ENCODE measurements at places on chromosomes 1 and 21.

DNA sequence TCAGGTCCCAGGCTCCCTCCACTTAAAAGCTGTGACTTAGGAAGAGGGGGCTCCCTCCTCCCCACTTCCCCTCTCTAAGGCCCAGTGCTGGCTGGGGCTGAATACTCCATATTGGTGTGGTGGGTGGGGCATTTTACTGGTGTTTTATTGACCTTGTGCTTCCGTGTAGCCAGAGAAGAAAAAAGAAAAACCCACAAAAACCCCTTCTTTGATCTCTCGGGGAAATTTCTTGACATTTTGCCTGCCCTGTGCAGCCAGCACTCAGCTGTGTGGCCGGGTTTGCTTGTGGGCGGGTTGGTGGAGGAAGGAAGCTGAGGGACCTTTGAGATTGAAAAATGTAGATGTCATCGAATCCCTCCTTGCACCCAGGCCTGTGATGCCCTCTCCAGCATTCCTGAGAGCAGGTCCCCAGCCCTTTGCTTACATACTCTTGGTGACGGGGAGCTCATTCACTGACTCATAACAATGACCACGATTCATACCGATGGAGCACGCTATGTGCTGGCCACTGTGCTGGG lies 24.8 kb downstream of the TNFRSF8 start:
- DNase-seq = no peak

- no peak for DNase-seq
Observed at GRCh38 chr1:205774198-205775014, 876 bp downstream of the RAB29 start.

DNA sequence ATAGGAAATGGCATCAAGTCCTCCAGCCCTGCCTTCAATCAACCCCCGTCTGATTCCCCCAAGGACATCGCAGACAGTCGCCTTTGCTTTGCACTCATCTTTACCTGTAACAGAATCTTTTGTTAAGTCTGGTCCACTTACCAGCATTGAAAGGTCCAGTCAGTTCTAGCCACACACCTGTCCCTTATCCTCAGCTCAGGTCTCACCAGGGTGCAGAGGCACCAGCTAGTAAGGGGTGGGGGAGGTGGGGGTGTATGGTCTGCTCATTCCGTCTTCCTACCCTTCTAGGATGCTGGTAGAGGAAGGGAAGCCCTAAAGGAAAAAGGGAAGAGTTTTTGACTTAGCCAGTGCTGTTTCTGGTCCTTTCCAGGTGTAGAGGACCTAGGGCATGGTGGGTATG lies 427.7 kb downstream of the MATN1 start:
- no peak for DNase-seq

- peak; percentile 22 for DNase-seq
Observed at GRCh38 chr21:23162198-23162946, 2164.2 kb downstream of the NCAM2 start.

DNA sequence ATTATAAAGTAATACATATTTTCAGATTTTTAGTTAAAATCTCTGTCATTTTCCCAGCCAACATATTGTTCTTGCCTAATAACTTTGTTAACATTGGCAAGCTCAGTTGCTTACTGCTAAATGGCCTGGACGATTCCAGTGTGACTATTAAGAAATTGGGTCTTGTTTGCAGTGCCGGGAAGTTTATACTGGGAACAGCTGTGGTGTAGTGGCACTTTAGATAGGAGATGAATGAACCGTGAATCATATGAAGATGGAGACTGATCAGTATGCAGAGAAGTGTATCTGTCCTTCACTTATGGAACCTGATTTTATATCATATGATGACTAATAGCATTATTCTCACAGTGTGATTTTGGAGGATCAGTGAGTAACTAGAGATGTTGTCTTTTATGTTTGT lies 3.3 kb downstream of the CHRM3 start:
- DNase-seq = no peak

DNA sequence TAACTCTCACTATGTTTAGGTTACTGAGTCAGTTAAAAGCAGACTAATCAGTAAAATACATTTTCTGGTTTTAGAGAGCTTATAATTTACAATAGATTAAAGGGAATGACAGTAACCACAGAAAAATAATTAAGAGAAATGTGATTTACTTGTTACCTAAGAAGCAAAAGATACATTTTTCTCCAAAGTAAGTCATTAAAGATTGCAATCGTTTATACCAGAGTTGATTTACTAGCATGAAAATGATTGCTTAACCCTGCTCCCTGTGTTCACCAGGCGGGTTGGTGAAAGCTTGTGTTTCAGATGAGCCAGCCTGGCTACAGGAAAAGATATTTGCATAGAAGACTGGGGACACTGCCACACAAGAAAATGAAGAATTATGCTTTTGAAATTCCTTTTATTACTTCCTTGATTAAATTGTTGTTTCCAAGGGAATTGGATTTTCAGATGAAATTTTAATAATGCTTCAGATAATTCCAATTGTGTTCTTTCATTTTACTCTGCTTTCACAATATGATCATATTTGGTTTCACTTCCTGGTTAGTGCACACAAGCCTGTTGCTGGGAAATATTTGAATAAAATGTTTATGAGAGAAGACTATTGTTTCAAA lies 27.9 kb downstream of the LRRC8B start:
- DNase-seq = no peak

- DNase-seq = peak; percentile 89
Observed at GRCh38 chr1:68173936-68174737, 58.2 kb downstream of the WLS start.

DNA sequence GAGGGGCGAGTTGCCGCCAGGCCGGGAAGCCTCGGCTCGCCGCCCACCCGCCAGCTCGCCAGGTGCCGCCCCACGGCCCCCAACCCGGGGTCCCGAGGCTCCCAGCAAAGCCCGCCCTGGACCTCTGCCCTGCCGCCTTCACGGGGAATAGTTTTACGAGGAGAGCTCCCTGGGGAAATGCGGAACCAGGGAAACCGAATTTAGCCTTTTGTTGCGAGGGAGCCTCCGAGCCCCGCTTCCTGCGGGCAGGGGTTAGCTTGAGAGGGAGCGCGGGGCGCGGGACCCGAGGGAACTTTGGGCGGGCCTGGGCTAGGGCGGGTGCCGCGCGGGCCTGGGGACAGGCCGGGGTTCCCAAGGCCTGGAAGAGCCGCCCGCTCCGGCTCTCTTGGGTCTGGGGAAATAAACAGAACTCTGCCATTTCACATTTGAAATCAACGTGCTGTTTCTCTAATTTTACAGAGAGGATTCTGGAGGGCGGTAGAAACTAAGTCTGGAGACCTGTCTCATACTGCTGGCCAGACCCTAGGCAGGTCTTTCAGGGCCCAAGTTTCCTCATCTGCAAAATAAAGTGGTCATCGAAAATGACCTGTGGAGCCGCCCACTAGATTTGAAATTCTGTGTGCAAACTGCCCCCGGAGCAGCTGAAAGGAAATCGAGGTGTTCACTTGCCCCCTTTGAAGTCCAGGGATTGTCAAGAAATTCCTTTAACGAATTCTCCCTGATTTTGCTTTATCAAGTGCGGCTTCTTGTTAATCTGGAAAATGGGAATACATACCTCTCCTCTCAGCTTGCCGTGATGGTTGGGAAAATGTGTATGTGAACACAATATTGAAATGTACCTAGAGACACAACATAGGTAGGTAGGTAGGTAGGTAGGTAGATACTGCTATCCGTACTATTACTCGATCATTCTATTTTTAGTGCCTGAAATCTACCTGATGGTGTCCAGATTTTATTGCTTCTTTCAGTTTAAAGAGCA lies 749 bp upstream of the GLUL start:
- DNase-seq = no peak

DNA sequence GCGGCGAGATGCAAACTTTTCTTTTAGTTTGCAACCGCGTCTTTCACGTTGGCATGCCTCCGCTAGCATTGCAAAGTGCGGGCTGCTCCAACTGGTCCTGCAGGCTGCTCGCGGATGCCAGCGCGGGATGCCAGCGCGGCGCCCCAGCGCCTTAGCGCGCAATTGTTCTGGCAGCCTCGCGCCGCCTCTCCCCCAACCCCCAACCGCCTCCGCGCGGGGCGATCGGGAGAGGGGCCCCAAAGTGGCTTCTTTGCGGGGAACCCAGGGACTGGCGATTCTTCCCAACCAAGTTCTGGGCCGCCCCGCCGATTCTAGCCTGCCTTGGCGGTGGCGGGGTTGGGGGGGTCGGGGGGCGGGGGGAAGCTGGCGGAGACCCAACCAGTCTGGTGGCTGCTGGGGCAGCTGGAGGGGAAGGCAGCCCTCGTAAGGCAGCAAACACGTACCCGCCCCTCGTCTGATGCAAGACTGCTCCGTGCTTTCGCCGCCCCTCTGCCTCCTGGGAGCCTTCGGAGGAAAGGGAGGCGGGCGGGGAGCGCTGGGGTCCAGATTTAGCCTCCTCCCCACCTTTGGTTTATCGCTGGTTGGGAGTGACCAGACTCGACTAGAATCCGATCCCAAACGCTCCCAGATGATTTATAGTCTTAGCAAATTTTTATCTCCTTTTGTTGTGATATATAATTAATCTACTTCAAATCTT lies 756 bp downstream of the PHGDH start:
- peak; percentile 52 for DNase-seq

DNA sequence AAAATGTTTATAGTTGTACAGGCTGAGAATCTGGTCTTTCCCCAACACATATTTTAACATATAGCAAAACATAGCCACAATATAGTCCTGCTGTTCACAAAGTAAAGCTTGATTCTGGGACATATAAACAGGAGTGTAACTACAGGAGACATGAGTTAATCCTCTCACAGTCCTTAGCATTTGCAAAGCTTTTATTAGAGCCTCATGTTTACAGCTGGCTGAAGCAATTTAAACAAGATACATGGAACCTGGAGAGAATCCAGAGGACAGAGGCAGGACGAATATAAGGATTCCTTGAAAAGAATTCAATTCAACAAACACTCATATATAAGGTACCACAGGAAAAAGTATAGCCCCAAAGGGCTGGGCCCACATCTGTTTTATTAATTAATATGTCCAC lies 163.4 kb downstream of the ADGRL4 start:
- DNase-seq = no peak

DNA sequence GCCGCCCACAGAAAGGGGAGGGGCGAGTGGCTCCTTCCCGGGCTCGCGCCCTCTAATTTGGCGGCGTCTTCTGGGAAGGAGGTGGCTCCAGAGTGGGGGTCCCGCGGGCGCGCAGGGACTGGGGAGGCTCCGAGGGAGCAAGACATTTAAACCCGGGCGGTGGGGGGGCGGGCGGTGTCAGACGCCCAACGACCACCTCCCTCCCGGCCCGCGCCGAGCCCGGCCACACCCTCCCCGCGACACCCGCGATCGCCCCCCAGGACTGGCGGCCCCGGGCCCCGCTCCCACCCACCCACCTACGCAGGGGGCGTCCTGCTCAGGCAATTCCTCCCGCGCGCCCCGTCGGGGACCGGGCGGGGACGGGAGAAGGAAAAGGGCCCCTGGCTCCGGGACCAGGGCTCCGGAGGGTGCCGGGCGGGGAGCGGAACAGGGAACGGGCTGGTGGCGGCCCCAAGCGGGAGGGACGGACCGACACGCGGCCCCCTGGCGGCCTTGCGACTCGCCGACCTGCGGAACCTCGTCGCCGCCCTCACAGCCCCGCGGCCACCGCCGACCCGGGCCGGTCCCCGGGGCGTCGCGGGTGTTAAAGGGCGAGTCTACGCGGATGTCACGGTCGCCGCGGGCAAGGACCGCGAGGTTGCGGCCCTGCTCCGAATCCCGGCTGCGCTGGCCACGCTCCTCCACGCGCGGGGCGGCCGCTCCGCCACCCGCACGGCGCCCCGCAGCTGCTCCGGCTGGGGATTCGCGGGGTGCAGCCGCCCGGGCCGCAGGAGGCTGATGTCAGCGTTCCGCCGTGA lies 94.0 kb upstream of the FMN2 start:
- DNase-seq = no peak

- peak; percentile 5 for DNase-seq
Observed at GRCh38 chr1:20194757-20195461, 8.6 kb upstream of the PLA2G2C start.

GRCh38 chr1:6108937-6109614 lies 63.4 kb downstream of the KCNAB2 start:
- no peak for DNase-seq

GRCh38 chr1:5771788-5772187 lies 220.4 kb downstream of the NPHP4 start:
- DNase-seq = no peak

- no peak for DNase-seq
Observed at GRCh38 chr1:17310068-17310640, 2.2 kb downstream of the PADI4 start.

DNA sequence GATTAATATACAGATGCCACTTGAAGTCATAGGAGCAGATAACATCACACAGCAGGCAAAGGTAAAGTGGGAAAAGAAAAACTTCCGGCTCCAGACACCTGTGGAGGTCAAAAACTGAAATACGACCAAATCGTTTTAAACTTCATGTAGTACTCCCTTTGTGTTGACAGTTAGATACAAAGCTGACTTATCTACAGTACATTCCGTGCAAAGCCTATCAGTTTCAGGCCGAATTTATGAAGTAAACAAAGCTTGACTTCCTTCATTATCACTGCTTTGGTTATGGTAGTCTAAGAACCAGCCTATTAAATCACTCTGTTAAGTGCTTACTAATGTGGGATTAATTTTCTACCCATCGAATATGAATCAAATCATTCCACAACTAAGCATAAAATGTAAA lies 156.3 kb downstream of the SMYD3 start:
- no peak for DNase-seq

DNA sequence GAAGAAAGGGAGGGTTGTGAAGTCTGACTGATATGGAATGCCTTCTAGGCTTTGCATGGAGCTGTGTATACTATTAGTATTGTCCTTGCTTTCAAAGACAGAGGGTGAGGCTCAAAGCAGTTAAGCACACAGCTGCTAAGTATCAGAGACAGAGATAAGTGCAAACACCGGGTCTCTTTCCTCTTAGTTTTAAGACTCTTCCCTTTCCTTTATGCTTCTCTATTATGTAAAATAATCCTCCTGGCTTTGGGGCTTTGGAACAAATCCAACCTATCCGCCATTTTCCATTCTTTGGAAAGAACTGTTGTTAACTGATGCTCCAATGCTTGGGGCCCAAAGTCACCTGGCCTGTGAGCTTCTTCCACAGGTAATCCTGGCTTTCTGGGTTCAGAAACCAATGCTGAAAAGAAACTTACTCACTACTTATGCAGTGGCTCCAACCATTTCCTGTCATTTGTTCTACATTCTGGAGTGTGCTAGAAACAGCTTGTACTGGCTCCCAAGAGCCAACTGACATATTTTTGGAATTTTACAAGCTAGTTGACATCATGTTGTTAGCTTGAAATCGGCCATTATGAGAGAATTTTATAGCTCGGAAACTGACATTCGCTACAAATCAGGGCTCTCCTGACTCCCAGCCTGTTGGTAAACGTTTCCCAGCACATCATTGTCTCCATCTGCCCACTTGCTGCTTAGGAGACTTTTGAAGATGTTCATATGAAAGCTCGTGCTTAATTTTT lies 67.5 kb downstream of the DNTTIP2 start:
- no peak for DNase-seq

Data from non-pigmented ciliary epithelial cell (primary cell).